ENCODE measurements at places on chromosomes 16 and 17.

DNA sequence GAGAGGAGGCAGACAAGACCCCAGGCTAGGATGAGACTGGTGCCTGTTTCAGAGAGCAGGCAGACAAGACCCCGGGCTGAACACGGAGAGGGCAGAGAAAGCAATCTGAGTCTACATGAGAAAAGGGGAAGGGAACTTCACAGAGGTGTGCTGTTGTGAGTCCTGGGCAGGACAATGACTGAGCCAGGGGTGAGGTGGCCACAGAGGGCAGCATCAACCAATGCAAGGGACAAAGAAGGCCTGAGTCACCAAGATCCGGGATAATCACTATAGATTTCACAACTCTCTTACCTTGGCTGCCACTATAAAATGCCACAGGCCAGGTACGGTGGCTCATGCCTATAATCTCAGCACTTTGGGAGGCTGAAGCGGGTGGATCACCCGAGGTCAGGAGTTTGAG, 89.0 kb downstream of the SLC39A11 start:
- no peak for DNase-seq

DNA sequence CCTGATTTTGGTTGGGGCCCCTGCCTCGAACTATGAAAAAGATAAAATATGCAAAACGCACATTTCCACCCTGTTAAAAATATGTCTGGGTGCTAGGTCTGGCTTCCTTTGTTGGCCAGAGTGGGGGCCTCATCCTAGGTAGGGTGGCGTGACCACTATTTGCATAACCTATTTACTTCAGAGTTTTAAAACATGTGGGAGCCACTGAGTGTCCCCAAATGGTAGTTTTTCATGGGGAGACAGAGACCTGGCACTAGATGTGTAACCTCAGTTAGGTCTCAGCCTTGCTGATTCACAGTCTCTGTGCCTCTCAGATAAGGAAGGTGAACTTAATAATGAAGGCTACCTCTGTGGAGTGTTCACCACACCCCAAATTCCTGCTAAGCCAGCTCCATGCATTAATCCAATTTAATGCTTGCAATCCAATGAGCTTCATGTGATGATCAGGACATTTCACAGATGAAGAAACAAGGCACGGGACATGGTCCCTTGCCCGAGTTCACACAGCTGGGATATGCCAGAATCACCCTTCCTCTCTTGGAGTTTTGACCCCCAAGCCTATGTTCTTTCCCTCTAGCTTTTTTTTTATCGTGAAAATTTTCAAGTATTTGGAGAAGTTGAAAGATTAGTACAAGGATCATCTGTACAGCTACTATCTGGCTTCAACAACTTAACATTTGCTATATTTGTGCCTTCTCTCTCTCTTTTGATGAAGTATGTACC, 103.4 kb downstream of the IRF8 start:
- no peak for DNase-seq

GRCh38 chr16:52544703-52545102, 2.2 kb downstream of the TOX3 start:
- DNase-seq: no peak

GRCh38 chr16:57234707-57235092, 10.4 kb upstream of the ARL2BP start:
- no peak for DNase-seq

- DNase-seq: no peak
These were observed 28.0 kb downstream of the NXN start for GRCh38 chr17:951325-952132.

- DNase-seq: no peak
These were observed 4.5 kb upstream of the TCAP start for GRCh38 chr17:39660397-39661385.

GRCh38 chr16:56420613-56421012, 4.7 kb downstream of the AMFR start:
- DNase-seq: no peak

- DNase-seq: no peak
These were observed 129.4 kb downstream of the TANC2 start for GRCh38 chr17:63095459-63095858.

DNA sequence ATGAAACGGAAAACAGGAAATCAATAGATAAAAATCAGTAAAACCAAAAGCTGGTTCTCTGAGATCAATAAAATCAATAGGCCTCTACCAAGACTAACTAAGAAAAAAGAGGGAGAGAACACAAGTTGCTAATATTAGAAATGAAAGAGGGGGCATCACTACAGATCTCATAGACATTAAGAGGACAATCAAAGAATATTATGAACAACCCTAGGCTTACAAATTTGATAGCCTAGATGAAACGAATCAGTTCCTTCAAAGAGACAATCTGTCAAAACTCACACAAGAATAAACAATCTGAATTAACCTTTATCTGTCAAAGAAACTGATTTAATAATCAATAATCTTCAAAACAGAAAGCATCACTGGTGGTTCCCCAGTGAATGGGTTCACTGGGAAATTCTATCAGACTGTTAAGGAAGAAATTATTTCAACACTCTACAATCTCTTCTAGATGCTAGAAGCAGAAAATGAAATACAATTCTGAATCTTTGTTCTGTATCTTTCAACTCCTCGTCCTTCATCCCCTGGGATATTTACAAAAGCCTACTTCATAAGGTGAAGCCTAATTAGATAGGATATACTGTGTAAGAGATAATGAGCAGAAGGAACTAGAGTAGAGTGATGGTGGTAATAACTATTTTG, 4.4 kb downstream of the ABCA9 start:
- no peak for DNase-seq

GRCh38 chr16:11084484-11084875, 140.1 kb downstream of the CLEC16A start:
- DNase-seq: no peak

- no peak for DNase-seq
These were observed 80.9 kb upstream of the CREBBP start for GRCh38 chr16:3961449-3961849.

DNA sequence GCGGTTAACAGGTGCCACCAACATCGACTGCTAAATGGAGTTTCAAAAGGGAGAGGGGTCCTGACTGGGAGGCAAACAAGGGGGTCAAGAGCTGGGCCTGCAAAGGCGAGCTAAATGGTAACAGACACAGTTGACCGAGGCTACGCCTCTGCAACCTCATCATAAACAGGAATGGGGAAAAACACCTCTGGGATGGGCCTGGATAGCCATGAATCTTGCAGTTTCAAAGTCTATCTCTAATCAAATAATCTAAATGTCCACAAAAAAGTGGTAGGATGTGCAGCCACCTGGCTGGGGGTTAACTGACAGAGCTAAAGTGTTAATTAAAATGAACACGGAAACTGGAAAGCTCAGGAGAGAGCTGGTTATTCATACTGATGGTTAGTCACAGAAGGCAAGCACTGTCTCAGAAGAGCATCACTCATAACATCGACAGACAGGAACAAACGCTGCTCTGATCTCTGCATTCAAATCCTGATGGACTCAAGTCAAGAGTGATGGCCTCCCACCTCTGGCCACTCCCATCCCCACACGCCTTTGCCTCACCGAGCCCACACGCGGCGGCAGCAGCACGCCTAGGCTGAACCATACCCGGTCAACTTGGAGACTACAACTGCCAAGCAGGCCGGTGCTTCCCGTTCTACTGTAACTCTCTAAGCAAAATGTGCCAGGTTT, 56.3 kb downstream of the CREBBP start:
- DNase-seq: no peak

- DNase-seq: no peak
These were observed 1.2 kb downstream of the DYNLL2 start for GRCh38 chr17:58084317-58084981.

- DNase-seq: no peak
These were observed 224.9 kb downstream of the GSG1L start for GRCh38 chr16:27838536-27839175.

GRCh38 chr17:75404223-75404730, 1.2 kb downstream of the GRB2 start:
- DNase-seq: no peak

DNA sequence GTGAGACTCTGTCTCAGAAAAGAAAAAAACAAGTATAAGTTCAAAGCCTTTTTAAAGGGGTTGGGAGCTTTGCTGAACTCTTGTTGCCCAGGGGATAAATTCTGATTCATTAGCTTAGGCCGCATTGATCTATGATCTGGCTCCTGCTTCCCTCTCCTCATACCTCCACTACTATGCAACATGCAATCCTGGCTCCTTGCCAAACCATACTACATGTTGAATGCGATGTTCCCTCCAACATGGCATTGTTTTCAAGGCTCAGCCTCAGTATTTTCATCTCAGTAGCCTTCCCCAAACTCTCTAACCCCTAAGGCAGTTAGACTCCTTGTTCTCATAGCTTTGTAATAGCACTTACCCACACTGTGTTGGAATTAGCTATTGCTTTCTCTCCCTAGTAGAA, 6.2 kb downstream of the REXO5 start:
- DNase-seq: no peak

All from activated CD8-positive, alpha-beta memory T cell treated with anti-CD3 and anti-CD28 coated beads for 4 hours (primary cell).